ENCODE measurements at places on chromosomes 4 and X.

DNA sequence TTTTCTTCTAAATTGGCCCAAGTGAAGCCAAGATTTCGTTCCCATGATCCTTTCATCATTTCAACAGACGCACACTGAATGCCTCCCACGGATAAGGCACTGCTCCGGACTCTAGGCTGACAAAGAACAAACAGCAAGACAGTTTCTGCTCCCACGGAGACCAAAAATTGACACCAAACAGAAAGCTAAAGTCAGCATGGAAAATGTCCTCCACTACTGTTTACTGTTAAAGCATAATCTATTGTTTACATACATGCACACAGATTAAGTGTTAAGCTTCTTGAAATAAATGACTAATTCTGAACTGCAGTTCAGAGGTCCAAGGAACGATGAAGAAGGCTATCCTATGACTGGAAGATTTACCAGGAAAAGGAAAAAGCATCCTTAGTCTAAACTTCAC, 199.6 kb downstream of the AASDH start:
- no peak for DNase-seq

- DNase-seq, result no peak
Observed at GRCh38 chrX:56975611-56976010, 19.7 kb downstream of the SPIN3 start.

DNA sequence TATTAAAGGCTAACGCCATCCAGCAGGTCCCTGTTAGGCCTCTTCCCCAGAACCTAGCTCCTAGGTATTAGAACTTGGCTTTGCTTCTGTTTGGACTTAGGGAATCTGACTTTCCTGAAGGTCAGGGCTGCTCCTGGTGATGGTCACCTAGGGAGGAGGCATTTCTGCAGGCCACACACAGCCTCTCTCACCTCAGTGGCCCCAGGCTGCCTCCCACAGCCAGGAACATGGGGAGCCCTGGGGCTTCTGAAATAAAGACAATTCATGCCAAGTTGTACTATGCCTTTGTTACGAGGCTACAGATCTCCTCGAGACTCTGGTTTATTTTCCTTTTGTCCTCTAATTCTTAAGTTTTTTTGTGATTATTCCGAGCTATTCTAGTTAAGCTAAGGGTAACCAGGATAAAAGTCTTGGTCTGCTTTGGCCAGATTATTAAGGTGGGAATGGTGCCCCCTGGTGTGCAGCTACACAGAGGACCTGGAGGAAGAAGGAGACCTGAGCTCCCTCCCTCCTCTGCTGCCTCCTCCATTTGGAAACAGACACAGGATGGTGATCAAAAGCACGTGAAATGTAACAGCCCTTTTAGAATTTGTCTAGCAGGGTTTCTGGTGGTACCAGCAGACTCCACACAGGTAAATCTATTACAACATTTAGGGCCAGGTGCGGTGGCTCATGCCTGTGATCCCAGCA, 131.0 kb downstream of the DCLK2 start:
- DNase-seq, result peak; percentile 62

- DNase-seq, result no peak
Observed at GRCh38 chr4:169765835-169766234, 8.1 kb upstream of the HPF1 start.

GRCh38 chr4:8916906-8917305, 45.3 kb upstream of the HMX1 start:
- DNase-seq, result no peak

- peak; percentile 67 for DNase-seq
Observed at GRCh38 chr4:22434895-22435294, 81.0 kb downstream of the ADGRA3 start.

Measured in HAP-1 (cell line).